ENCODE measurements at places on chromosomes 4 and X.

DNA sequence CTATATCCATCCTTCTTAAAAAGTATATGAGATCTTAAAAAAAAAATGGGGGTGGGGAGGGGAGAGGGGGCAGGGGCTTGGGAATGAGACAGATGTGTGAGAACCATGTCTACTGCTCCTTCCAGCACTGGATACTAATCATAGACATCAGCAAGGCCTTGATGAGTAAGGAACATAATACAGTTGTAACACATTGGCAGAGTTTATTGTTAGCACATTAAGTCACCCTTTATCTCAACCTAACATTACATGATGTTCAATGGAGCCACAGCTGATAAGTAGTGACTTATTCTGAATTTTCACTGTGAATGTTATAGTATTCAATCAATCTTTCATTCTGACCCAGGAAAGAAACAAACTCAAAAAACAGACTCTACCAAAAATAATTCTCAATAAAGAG, 47.3 kb upstream of the KCNE5 start:
- no peak for DNase-seq

- no peak for DNase-seq
Observed at GRCh38 chrX:11272290-11272689, 20.9 kb upstream of the AMELX start.

DNA sequence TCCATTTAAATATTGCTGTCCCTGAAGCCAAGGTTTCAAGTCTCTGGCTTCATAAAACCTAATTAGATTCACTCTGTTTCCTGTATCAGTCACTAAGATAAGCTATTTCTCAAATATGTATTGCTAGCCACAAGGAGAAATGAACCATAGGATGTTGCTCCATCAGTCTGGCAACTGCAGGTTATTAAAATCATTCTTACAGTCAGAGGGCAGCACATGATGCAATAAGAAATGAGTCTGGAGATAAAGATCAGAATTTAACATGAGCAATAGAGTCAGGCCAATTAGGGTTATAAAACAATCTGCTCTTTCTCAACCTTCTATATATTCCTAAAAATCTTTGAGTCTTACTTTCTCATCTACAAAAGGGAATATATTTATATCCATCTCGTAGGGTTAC, 7.2 kb downstream of the PRKG2 start:
- no peak for DNase-seq

- DNase-seq = no peak
Observed at GRCh38 chr4:127015667-127016117, 617.1 kb upstream of the INTU start.

- DNase-seq = no peak
Observed at GRCh38 chr4:147118528-147118927, 172.9 kb upstream of the TTC29 start.

DNA sequence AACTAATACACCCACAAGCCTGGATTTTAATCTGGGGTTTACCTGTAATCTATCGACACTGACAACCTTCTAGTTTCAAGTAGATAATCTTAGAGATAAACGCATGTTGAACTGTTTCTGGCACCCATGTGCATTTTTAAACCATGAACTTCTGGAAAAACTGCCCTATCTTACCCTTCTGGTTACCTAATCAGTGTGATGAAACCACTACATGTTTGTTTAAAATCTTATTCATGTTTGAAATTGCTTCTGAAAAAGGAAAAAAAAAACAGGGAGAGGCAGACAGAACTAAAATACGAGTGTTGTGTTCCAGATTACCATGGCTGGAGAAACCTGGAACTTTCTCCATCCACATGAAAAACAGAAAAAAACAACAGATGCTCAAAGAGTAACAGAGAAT, 139.3 kb downstream of the MID1IP1 start:
- DNase-seq = no peak

DNA sequence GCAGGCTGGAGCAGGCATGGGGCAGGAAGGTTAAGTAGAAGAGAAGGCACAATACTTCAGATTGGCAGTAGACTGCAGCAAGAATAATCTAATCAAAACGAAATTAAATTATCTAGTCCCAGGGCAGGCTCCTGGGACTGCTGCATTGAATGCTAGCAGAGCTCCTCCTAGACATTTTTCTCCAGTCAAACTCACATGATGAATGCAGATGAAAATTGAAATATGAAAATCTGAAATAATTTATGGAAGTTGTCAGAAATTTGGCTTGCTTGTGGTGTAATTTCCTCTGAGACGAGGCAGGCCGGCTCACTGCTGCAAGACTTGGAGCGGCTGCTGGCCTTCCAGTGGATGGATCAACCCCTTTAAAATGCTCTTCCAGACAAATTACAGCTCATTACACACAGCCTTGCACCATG, 78.0 kb upstream of the TMEM33 start:
- DNase-seq = no peak

DNA sequence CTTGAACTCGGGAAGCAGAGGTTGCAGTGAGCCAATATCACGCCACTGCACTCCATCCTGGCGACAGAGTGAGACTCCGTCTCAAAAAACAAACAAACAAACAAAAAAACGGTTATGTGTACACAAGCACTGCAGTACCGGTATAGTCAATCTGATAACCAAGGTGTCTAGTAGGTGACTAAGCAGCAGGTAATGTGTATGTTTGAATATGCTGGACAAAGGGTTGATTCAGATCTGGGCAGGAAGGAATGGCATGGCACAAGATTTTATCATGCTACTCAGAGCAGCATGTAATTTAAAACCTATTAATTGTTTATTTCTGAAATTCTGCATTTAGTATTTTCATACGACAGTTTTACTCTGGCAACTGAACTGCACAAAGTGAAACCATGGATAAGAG, 41.7 kb downstream of the MAGEC1 start:
- no peak for DNase-seq

GRCh38 chrX:88101968-88102367, 584.4 kb downstream of the KLHL4 start:
- DNase-seq = no peak

DNA sequence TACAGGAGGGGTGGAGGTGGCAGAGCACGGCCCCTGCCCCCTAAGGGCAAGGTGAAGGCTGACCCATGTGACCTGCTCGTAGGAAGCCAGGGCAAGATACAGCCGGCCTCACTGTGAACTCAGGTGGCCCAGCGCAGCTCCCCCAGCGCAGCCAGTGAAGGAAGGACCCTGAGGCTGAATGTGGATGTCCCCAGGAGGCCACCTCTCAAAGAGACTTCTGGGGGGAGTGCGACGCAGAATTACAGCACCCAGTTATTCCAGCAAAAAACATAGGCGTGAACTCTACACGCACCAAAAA, 52.6 kb downstream of the ZFYVE28 start:
- no peak for DNase-seq

DNA sequence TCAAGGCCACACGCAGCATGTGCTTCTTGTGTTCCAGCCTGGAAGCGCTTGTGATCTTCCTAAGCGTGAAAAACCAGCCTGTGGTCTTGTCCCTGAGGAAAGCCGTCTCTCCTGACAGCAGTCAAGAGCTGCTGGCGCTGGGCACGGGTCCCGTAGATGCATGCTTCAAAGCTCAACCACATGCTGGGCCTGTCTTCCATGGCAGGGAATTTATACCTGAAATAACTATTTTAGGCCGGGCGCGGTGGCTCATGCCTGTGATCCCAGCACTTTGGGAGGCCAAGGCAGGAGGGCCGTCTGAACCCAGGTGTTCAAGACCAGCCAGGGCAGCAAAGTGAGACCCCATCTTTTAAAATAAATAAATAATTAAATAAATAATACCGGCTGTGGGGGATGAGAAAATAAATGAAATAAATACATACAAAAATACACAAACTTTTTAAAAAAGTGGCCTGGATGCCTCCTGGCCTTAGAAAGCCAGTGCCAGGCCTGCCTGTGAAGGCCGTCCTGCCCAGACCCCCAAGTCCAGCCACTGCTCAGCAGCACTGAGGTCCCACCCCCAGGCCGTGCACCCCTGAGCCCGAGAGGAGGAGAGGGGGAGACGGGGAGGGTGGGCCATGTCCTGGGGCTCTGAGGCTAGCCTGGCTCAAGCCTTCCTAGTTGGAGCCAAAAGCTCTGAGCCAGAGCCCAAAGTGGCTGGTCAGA, 10.4 kb downstream of the LRPAP1 start:
- no peak for DNase-seq

GRCh38 chr4:3420956-3421355, 20.8 kb upstream of the HGFAC start:
- DNase-seq = no peak

GRCh38 chrX:14897042-14897441, 23.8 kb downstream of the MOSPD2 start:
- no peak for DNase-seq

DNA sequence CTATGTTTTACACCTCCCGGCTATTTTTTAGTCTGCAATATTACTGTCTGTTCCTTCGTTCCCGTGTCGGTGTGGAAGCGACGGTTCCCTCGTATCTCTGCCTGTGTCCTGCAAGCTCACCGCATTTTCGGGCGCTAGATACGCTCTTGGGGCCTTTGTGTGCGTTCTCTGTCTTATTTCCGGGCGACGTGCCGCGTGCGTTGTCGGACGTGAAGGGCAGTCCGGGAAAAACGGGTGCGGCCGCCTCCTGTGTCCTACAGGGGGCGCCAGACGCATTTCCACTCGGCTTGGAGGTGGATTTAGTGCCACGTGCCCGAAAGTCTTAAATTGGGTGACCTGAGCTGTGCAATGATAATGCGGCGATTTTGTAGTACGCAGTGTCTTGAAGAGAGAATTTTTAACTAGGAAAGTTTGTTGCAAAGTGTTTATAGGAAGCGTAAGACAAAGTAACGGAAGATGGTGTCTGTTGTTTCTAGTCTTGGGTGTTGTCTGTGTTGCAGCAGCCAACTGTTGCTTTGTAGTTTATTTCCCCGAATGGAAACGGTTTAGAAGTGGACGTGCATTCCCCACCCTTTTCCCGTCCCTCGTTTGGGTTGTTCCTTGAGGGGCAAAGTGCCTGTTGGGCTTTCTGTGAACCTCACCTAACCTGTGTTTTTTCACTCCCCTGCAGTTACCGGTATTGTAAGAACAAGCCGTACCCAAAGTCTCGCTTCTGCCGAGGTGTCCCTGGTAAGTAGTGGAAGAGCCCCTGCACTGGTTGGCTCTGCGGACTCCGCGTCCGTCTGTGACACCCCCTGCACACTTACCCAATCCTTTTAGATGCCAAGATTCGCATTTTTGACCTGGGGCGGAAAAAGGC, 720 bp downstream of the RPL10 start:
- DNase-seq = peak; percentile 76

DNA sequence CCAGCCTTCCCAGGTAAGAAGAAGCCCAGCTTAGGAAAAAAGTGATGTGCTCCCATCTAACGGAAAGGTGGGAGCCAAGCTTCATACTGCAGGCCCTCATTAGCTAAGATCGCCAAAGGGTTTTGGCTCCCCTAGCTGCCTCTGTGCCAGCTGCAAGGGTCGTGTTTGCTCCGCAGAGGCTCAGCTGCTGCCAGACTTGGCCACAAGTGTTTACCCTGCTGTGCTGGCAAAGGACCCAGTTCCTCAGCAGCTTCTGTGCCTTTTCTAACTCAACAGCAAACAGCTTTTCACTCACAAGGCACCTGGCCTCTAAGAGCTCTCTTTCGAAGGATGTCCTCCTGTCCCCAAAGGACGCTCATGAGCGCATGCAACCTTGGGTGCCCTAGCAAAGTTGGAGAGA, 12.2 kb upstream of the VMA21 start:
- DNase-seq = no peak

DNA sequence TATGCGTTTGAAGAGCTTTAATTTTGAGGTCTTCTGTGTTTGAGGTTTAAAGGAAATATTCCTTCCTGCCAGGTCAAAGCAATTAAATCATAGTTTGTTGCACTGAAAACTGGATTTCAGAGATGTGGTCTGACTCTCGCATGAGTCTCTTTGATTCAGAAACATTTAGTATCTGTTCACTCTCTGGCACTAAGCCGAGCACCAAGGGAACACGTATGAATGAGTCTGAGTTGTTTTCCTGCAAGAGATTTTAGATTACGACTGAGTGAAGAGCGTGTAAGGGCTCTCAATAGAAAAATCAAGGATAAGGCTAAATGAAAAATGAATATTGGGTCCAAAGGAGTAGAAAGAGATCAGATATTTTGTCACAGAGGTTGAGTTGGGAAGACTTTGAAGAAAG, 875.4 kb upstream of the PRKX start:
- no peak for DNase-seq

- no peak for DNase-seq
Observed at GRCh38 chrX:22338740-22339139, 66.0 kb downstream of the CBLL2 start.

DNA sequence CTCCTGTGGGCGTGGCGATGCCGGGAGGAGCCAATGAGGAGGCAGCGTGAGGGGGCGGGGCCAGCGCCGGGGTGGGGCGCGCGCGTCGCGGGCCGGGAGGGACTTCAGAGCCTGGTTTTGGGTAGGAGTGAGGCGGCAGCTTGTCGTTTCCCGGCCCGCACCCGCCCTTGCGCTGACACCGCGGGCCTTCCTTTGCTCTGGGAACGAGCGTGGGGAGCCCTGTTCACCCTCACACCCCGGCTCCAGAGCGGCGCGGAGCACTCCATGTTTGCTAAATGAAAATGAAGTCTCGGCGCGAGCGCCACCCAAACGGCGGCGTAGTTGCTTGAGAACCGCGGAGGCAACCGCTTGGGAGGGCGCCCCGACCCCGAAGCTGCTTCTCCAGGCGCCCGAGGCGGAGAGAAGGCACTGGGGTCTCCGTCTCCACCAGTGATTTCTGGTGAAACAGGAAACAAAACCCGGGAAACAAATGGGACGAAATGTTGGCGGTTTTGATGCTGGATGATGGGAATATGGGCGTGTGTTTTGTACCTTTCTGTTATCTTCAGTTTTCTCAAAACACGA, 497 bp upstream of the GRPEL1 start:
- DNase-seq = no peak

DNA sequence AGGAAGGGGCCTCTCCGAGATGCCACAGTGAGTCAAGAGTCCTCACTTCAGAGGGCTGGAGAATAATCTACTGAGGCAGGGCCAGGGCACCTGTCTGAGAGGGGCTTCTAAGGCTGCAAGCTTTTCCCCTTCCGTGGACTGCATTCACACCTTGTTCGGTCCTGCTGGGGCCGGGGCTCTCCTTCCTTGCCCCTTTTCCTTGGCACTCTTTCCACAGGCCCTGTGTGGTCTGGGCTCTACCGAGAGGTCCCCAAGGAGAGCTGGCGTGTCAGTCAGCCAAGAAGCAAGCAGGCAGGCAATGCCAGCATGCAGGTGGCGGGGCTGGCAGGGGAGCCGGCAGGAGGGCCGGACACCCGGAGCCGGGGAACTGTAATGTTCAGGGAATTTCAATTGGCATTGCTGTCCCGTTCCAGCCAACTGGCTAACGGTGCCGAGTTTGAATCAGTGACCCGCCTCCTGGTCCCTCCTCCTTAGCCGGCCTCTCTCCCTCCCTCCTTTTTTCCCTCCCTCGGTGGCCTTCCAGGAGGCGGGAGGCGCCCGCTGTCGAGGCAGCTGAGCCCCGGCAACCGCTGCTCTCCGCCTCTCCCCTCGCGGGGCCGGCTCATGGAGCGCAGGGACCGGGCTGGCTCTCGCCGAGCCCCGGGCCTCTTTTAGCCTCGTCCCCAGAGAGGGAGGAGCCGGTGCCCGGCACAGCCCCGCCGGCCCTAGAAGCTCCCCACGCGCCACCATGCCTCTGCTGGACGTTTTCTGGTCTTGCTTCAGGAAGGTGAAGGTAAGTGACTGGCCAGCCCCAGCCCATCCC, at the start of gene STARD8:
Gene STARD8 (plus strand): TSS at position 511 of the 802 bp plus-strand sequence. CDS start 217 bp downstream, at position 728.
- DNase-seq = no peak

GRCh38 chrX:9369802-9370291, 95.0 kb upstream of the TBL1X start:
- no peak for DNase-seq
